ENCODE measurements at places on chromosomes 1 and 21.

GRCh38 chr1:31183927-31184554, 55.6 kb downstream of the NKAIN1 start:
- no peak for ATAC-seq

DNA sequence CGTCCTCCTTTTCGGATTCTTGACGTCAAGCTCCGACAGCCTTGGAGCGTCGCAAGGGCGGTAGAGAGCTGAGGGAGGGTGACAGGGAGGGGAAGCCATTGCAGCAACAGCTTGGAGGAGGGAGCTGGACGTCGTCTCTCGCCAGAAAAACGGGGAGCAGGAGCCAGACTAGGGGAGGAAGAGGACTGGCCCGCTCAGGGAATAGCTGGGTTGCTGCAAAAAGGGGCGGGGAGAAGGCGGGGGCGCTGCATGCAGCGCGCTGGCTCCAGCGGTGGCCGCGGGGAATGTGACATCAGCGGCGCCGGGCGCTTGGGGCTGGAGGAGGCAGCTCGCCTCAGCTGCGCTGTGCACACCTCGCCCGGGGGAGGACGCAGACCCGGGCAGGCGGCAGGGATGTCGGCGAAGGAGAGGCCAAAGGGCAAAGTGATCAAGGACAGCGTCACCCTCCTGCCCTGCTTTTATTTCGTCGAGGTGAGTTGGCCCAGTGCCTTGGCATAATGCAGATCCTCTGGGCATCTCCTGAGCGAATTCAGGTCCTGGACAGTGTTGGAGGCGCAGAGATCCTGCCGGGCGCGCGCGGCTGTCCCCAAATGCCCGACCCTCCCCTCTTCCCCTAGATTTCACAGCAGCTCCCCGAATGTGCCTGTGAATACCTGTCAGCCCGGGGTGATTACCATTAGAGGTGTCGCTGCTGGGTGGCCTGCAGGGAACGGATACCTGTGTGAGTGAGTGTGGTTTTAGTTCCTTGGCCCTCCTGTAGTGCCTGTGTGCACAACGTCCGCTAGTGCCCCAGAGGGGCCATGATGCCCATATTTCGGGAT, at the start of gene PLPPR4:
Gene PLPPR4 (plus strand): TSS at position 292 of the 821 bp plus-strand sequence. CDS start 102 bp downstream, at position 394.
- ATAC-seq, result peak; percentile 53

- no peak for ATAC-seq
These were observed 9.7 kb downstream of the SFT2D2 start for GRCh38 chr1:168235548-168235885.

GRCh38 chr1:6634371-6635052, 9.8 kb downstream of the THAP3 start:
- ATAC-seq, result peak; percentile 71

GRCh38 chr1:206094024-206094423, 23.2 kb downstream of the AVPR1B start:
- ATAC-seq, result no peak

DNA sequence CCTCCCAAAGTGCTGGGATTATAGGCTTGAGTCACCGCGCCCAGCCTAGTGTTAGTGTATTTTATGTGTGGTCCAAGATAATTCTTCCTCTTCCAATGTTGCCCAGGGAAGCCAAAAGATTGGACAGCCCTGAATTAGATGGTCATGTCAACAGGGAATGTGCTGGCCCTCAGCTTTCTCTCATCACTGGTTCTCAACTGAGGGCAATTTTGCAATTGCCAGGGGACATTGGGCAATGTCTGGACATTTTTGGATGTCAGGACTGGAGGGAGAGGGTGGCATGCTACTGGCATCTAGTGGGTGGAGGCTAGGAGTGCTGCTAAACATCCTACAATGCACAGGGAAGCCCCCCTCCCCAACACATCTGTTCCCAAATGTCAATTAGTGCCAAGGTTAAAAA, 95.0 kb downstream of the LAMC2 start:
- no peak for ATAC-seq

- no peak for ATAC-seq
These were observed 50.4 kb upstream of the IFFO2 start for GRCh38 chr1:19006837-19007271.

GRCh38 chr1:206873603-206874188, 8.3 kb downstream of the IL20 start:
- peak; percentile 80 for ATAC-seq

DNA sequence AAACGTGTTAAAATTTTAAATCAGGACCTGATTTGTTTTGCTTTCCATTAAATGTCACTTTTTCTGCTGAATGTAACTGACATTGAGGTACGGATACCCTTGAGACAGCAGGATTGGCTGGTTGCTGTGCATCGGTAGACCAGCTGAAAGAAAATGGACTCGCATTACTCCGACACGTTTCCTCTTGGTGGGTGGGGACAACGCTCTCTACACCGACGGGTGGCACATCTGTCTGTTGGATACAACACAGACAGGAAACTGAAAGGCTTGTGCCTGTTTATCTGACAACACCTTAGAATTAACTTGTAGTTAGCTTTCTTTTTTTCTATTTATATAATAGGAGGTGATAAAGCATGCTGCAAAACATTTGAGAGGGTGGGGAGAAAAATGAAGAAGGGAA, 19.4 kb downstream of the PRPF38A start:
- ATAC-seq, result no peak

All from esophagus mucosa (tissue), 1 donor.